ENCODE measurements at places on chromosomes 1 and 21.

GRCh38 chr1:7373876-7374562 is 397.1 kb upstream of the VAMP3 start:
- DNase-seq: no peak

- no peak for DNase-seq
Measured at GRCh38 chr1:42745851-42746250, 5.8 kb upstream of the CLDN19 start.

DNA sequence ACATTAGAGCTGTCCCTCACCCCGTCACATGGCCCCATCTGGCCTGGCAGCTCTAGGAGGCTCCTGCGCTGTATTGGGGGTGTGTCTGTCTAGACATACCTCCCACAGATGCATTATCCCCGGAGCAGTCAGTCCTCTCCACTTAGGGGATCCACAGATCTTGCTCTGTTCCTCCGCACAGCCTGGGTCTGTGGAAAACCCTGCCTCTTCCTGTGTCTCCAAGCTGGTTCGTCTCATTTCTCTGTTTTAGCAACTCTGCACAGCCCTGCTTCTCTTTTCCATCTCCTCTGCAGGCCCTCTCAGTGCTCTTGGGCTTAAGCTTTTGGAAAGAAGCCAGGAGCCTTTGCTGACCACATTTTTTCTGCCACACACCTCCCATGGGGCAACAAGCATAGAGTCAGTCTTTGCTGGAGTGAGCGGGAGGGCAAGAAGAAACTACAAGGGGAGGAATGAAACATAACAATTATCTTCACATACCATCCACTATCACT is 241.5 kb downstream of the FOXD2 start:
- DNase-seq: no peak

GRCh38 chr1:51442198-51442597 is 76.9 kb downstream of the EPS15 start:
- DNase-seq: no peak

GRCh38 chr1:156640842-156641706 is 843 bp upstream of the BCAN start:
- DNase-seq: no peak

DNA sequence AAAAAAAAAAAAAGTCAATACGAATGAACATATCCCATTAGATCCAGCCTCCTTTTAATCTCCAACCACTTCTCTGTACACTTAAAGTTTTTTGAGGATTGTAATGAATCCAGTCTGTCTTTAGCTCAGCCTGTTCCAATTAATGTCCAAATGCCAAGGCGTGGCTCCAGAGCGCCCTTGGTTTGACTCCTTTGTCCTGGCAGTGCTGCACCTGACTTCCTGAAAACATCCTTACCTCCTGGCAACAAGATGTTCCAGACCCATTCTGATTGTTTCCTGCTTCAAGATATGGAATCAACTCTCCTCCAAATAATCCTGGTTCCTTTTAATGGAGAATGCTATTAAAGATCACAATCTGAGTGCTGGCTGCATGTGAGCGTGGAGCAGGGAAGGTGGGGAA is 74.1 kb upstream of the FAM20B start:
- DNase-seq: no peak

DNA sequence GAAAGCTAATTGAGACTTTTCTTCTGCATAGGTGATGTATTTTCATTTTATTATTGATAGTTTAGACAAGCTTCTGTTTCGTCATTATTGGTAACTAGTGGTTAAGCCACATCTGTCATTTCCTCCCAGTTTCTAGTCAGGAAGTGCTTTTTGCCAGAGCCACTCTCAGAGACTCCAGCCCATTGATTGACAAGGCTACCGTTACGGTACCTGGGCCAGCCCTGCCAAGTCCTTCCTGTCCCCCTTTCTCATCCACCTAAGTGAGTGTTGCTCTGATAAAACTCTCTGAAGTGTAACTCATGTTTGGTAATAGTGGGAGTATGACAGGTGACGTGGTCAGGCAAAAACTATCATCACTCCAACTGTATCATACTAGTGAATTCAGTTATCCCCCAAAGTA is 29.6 kb upstream of the AGL start:
- DNase-seq: peak; percentile 31

DNA sequence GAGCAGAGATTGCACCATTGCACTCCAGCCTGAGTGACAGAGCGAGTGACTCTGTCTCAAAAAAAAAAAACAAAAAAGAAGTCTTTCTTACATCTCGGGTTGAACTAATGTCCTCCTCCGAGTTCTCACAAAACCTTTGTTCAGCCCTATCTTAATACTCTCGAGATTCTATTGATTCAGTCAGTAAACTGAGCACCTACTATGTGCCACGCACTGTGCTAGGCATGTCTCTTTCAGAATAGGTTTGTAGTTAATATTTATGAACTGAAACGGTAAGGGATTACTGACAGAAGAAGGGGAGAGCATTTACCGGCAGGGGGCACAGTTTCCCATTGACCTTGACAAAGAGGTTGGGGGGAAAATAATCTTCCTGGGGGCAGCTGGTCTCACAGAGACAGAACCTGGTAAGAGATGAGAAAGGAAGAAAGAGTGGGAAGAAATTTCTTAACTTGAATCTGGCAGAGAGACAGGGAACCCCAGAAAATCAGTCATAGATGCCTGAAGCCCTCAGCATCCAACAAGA is 3.4 kb downstream of the PIAS3 start:
- no peak for DNase-seq

DNA sequence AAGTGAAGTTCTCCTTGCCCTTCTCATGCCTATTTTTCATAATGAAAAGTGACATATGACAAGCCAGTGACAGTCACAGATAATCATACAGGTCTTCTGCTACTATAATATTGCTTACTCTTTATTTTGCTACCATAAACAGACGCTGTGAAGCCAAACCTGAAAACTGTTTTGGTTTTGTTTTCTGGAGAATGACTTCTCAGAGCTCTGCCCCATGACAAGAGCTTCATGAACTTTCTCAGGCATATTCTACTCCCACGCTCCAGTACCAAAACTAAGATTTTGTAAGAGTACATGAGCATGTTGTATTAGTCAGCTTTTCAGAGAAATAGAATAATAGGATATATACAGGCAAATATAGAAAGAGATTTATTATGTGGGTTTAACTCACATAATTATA is 64.3 kb upstream of the VTCN1 start:
- no peak for DNase-seq

- no peak for DNase-seq
Measured at GRCh38 chr1:36016686-36017085, 67.2 kb upstream of the TEKT2 start.

DNA sequence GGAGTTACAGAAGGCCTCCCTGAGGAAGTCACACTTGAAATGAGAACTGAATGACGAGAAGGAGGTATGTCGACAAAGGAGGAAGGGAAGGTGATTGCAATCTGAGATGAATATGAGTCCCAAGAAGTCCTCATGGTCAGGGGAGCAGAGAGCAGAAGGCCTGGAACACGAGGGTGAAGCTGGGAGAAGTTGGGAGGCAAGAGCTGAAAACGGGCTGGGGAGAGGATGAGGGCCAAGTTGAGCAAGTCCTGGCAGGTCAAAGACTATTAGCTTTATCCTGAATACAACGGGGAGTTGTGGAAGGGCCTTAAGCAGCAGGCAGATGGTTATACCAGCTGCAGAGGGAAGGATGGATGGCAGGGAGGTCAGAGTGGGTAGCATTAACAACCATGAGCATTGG is 89.5 kb downstream of the KCNJ15 start:
- no peak for DNase-seq

GRCh38 chr1:178966312-178966711 is 59.4 kb upstream of the FAM20B start:
- DNase-seq: no peak

GRCh38 chr1:117735045-117735992 is 129.5 kb downstream of the TENT5C start:
- DNase-seq: peak; percentile 52

- no peak for DNase-seq
Measured at GRCh38 chr1:151510020-151510405, 1.2 kb upstream of the CGN start.

DNA sequence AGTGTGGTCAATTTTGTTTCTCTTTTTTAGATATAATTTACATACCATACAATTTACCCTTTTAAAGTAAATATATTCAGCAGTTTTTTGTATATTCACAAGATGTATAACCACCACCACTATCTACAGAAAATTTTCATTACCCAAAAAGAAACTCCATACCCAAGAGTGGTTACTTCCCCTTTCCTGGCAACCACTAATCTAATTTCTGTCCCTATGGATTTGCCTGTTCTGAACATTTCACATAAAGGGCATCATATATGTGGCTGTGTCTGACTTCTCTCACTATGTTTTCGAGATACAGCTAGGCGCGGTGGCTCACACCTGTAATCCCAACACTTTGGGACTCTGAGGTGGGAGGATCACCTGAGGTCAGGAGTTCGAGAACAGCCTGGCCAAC is 13.6 kb downstream of the PACC1 start:
- DNase-seq: no peak

Data from CD4-positive, alpha-beta T cell treated with Interleukin-6 at 100 ng/mL for 8 hours (primary cell).